Osteoblast (primary cell): ENCODE measurements at places on chromosomes 5 and 9. TPM values are rescaled to one million over a fixed set of nuclear protein-coding genes. Genes with fewer than 3 reads are reported as not detected.
A peak's percentile ranks its signal among the peaks of the same experiment; 100 is the strongest.

Gene EQTN
- not detected in 2 replicates for total RNA-seq

Gene GDNF
- 5.0 and 6.2 TPM in 2 replicates for total RNA-seq

Gene KLF9
- 46.9 and 51.8 TPM in 2 replicates for total RNA-seq

Gene PCDHGB2
- 4.3 and 5.6 TPM in 2 replicates for total RNA-seq

Gene ATOSB
- total RNA-seq = 31.1 and 32.1 TPM in 2 replicates

Gene CACNA1B
- under 0.01 TPM in 2 replicates for total RNA-seq

Gene CNTNAP3
- total RNA-seq = 0.88 and 1.4 TPM in 2 replicates

Gene MACIR
- 8.0 and 10.3 TPM in 2 replicates for total RNA-seq

Gene NRG2
- 0.72 and 0.88 TPM in 2 replicates for total RNA-seq

Gene SLCO6A1
- not detected in 2 replicates for total RNA-seq

Gene ANGPTL2
- 39.8 and 72.5 TPM in 2 replicates for total RNA-seq

Gene SPINK4
- total RNA-seq = not detected in 2 replicates

Gene MCIDAS
- total RNA-seq = under 0.01 and 0.29 TPM in 2 replicates

Gene ECM2
- total RNA-seq = 55.4 and 62.2 TPM in 2 replicates

GRCh38 chr5:147690595-147690994 is 91.9 kb downstream of the JAKMIP2 start:
- DNase-seq = no peak

- peak; percentile 52 for DNase-seq
Measured at GRCh38 chr5:126462239-126463014, 39.2 kb downstream of the GRAMD2B start.

GRCh38 chr5:173290477-173291131 is 37.6 kb downstream of the STC2 start:
- DNase-seq = peak; percentile 86

- no peak for DNase-seq
Measured at GRCh38 chr5:76202182-76202581, 119.0 kb downstream of the SV2C start.

GRCh38 chr9:12425878-12426864 is 267.0 kb upstream of the TYRP1 start:
- no peak for DNase-seq

GRCh38 chr5:127959152-127959764 is 124.3 kb upstream of the SLC12A2 start:
- DNase-seq = peak; percentile 57

DNA sequence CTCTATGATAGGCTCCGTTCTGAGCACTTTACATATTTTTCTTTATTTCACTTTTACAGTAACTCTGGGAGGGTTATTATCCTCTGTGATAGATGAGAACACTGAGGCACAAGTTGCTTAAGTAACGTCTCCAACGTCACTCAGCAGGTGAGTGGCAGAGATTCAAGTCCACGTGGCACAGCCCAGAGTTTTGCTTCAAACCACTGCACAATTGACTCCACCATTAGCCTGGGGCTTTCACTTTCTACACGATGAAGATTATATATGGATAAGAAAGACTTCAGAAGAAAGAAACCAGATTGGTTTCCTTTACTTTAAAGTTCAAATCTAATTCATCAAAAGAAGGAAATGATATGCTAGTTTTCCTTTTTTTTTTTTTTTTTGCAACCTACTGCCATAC is 245.9 kb downstream of the SYK start:
- DNase-seq = no peak

GRCh38 chr9:108049026-108049607 is 559.5 kb upstream of the KLF4 start:
- DNase-seq = peak; percentile 67

- DNase-seq = no peak
Measured at GRCh38 chr9:90945336-90945735, 143.7 kb downstream of the SYK start.

DNA sequence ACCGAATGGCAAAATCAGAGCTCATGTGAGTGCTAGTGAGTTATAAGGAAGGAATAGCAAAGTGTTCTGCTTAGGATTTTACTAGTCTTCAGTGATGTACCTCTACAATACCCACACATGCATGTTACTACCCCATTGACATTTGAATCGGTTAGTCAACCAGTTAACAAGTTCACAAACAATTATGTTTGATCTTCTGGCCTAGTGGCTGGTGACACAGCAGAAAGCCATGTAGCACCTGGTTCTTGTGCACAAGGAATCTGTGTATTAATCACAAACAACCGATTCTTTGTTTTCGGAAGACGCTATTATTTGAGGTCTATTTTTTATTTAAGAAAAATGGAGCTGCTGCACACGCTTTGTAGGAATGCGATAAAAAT is 41.9 kb downstream of the NTRK2 start:
- DNase-seq = no peak

DNA sequence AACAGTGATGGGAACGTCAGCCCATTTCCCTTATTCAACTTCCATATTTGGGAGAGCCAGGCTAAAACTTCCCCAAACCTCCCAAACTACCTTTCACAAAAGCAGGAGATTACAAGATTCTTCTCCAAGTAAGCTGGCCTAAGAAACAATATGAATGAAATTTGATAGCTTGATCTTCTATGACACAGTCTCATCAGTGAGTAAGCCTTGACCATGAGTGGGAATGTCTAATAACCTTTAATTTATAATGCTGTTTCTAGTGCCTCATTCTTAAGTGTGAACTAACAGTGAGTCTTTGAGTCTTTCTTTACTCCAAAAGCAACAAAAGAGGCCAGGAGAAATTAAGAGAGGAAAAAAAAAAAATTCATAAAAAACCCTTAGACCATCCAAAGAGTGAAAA is 1379.9 kb downstream of the EFNA5 start:
- DNase-seq = no peak

GRCh38 chr5:101292199-101292598 is 389.1 kb upstream of the ST8SIA4 start:
- DNase-seq = no peak

DNA sequence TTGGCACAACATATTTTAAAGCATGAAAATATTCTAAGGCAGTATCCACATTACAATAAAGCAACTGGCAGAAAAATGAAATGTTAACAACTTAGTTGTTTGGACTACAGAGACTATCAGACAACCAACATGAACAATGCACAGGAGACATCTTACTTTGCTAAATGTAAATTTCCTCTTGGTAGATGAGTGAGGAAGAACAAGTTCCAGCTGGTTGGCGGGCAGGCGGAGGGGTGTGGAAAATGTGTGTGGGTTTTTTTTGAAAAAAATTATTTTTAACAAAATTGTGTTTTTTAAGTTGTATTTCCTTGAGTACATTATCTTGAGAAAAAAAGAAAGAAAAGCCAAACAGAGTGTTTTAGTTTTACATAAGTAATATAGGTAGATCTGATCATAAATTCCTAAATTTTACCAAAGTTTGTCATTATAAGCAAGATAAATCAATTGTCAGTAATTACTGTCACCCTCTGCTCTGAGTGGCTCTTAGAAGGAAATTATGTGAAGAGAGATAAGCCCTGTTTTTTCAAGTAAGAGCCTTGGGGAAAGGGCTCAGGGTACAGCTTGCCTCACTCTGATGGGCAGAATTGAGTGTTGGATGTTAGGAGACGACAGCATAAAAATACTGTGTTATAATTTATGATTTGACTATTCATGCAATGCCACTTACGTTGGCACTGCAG is 42.5 kb downstream of the TMEM167A start:
- no peak for DNase-seq

DNA sequence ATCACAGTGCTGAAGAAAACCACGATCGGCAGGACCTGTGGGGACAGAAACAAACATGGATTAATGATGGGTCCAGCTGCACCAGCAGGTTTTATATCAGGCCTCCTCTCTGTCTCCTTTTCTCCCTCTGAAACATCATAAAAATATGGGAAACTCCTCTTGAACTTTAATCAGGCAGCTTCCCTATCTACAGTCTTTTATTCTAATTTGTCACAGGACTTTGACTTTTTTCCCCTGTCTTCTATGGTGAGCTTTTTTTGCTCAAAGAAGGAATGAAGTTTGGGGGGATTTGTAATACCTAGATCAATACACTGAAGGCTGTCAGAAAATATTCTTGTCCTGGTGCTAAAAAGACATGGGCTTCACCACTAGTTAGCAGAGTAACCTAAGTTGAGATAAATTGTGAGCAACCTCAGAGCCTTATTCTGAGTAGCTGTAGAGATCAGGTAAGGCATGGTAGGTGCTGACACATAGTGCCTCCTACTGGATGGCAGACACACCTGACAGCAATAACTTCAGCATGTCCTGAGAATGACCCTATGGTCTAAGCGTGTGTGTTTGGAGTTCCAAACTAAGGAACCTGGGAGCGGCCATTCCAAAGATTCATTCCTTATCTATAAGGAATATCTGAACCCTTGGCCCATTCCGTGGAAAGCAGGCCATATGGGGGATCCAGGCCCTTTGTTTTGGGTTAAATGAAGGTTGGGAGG is 46.2 kb downstream of the SLC28A3 start:
- no peak for DNase-seq

- DNase-seq = no peak
Measured at GRCh38 chr5:96808868-96809558, 1.3 kb upstream of the ERAP1 start.

DNA sequence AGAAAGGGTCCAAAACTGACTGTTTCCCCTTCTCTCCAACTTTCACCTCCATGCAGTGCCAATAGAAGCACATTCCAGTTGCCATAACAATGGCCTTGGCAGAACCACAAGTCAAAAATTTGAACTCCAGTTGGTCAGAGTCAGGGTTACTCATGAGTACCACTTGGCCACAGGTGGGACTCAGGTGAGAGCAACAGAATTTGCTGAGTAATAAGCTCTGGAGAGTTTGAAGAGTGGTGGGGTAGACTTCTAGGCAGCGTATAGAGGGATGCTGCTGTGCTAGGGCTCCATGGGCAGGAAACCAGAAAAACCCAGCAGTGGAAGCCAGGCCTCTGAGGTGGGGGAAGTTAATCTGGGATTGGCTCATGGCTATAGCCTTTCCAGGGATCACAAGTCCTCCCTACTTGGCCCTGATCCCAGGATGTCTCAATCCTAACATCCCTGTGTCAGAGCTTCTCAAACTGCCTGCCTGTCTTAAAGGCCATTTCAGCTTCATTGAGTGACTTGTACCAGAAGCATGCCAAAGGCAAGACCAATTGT is 30.2 kb downstream of the SNX18 start:
- DNase-seq = no peak

DNA sequence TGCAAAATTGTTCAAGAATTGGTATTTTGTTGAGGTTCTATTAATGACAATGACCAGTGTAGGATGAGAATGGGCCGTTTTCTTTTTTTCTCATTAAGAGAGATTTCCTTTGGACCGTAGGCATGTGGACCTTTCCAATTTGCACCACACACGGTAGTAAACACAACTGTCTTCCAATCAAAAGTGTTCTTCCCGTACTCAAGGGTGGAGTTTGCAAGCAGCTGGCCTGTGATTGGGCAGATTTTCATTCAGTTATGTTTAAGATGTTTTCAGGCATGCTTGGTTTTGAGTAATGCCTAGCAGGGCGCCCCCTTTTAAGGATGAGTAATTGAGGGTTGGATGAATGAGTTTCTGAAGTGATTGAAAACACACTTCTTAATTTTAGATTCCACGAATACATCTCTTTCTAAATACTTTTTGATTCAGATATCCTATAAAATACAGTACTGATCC is 2.5 kb downstream of the KDM3B start:
- DNase-seq = peak; percentile 96

GRCh38 chr5:2695200-2695891 is 56.1 kb downstream of the IRX2 start:
- DNase-seq = no peak

DNA sequence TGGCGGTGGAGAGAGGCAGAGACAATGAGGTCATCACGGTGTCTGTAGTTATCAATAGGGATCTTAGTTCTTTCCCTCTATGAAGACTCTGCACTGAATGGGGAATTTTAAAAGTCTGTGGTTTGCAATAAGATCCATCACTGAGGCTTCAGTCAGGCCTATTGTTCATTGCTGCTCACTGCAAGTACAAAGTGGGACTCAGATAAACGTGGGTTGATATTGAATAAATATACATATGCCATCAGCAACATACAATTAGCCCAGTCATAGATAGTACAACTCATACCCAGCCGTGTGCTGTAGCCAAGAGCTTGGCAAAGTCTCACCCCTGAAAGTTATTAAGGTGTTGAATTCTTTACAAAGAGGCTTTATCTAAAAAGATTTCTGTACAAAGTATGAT is 88.4 kb downstream of the ENC1 start:
- DNase-seq = no peak
